NCI-H1436 (cell line): ENCODE measurements at places on chromosomes 6 and 20.

DNA sequence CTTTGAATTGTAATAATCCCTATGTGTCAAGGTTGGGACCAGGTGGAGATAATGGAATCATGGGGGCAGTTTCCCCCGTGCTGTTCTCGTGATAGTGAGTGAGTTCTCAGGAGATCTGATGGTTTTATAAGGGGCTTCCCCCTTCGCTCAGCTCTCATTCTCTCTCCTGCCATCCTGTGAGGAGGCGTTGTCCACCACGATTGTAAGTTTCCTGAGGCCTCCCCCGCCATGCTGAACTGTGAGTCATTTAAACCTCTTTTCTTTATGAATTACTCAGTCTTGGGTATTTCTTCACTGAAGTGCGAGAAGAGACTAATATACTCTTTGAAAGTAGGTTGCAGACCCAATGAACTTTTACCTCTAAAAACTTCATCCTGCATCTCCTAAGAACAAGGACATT is 39.2 kb upstream of the KCNG1 start:
- DNase-seq: no peak

GRCh38 chr6:19562468-19562867 is 274.7 kb upstream of the ID4 start:
- DNase-seq: no peak

DNA sequence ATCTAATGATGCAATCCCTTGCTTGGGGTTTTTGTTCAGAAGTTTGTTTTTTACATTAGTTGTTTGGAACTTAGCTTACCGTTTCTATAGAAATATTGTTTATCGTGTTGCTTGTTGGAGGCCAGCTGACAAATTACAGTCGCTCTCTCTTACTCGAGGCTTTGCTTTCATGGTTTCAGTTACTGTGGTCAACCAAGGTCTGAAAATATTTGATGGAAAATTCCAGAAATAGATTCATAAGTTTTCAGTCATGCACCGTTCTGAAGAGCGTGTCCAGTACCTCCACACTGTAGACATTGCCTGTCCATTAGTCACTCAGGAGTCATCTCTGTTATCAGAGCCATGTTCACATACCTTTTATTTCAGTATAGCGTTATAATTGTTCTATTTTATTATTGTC is 47.9 kb downstream of the DEK start:
- DNase-seq: no peak

DNA sequence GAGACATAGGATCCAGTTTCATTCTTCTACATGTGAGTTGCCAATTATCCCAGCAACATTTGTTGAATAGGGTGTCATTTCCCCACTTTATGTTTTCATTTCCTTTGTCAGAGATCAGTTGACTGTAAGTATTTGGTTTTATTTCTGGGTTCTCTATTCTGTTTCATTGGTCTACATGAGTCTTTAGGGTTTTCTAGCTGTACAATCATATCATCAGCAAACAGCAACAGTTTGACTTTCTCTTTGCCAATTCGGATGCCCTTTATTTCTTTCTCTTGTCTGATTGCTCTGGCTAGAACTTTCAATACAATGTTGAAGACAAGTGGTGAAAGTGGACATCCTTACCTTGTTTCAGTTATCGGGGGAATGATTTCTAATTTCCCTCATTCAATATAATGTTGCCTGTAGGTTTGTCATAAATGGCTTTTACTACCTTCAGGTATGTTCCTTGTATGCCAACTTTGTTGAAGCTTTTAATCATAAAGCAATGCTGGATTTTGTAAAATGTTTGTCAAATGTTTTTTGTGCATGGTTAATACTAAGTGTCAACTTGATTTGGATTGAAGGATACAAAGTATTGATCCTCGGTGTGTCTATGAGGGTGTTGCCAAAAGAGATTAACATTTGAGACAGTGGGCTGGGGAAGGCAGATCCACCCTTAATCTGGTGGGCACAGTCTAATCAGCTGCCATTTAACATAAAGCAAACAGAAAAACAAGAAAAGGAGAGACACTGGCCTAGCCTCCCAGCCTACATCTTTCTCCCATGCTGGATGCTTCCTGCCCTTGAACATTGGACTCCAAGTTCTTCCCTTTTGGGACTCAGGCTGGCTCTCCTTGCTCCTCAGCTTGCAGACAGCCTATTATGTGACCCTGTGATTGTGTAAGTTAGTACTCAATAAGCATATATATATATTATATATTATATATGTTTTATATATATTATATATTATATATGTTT is 23.3 kb downstream of the MICA start:
- no peak for DNase-seq

DNA sequence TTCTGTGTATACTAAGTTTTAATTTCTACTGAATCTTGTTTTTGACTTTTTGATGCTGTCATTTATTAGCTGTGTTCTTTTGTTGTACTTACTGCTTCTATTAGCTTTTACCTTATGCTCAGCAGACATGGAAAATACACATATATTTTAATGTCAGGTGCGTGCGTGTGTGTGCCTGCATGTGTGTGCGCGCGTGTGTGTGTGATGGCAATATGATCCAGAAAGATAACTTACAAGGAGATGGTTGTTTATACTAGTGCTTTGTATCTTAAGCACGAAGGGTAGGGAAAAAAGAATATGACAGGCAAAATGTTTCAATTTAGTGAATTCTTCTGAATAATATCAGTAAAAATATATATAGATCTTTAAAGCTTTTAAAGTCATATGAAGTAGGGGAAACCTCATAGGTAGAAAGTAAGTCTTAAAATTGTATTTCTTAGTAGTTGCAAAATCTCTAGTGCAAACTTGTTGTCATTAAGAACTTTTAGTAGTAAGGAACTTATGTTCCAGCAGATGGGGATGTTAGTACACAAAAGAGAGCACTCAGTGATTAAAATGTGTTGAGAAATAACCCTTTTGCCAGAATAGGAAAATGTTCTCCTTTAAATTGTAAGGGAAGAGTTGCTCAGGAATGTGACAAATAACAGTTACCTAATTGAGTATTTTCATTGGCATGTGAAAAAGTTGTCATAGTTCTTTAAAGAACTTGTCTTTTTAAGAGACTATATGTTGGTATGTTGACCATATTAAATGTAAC is 13.2 kb downstream of the QKI start:
- peak; percentile 22 for DNase-seq

DNA sequence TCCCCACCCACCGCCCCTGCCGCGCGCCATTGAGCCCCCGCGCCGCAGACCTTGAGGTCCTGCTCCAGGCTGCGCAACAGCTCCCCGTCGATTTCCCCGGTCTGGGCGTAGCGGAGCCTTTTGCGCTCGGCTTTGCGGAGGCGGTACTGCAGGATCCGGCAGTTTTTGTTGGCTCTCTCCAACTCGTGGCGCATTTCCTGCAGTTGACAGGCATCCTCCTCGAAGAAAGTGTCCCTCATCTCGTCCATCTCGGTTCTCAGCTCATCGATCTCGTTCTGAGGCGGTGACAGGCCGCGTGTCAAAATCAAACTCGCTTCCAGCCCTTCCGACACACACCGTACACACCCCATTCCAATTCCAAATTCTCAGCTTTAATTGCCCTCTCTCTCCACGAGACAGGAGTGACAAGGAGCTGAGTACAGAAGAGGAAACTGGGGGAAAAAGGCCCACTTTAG is 4.3 kb downstream of the MTCL3 start:
- DNase-seq: peak; percentile 9
